ENCODE measurements at places on chromosomes 13 and 19.

GRCh38 chr19:27955485-27956480 lies 1257.2 kb downstream of the UQCRFS1 start:
- DNase-seq: no peak

DNA sequence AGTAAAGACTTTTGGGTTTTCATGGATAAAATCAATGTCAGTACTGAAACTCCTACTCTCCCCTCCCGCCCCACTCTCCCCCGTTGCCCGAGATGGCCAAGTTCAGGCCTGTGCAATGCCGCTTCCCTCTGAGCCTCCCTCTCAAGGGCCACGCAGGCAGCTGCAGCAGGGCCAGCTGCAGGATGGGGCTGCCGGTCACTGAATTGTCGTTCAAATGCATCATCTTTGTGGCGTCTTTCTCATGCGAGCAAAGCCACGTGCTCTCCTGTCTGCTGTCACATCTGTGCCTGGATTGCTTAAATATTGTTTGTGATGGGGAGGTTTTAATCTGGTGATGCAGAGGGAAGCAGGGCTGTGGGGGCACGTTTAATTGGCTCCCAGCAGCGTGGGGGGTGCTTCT lies 26.6 kb downstream of the SHISA2 start:
- no peak for DNase-seq

GRCh38 chr13:107900775-107901174 lies 314.6 kb downstream of the LIG4 start:
- peak; percentile 60 for DNase-seq

DNA sequence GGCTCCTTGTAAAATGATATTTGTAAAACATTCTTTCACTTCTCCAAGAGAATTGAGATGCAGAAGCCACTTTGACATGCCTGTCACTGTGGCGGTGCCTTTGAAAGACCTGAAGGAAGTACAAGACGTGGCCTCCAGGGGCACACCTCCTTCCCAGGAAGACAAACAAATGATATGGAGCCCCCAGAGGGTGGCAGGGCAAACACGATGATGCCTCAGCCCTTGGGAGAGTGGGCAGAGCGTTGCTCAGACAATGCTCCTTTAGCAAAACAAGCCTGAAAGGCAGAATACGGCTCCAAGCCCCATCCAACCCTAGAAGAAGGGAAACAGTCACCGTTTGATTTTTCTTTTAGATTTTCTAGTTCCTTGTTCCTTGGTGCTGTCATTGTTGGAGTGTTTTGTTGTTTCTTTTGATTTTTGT lies 9.2 kb upstream of the ATP12A start:
- DNase-seq: no peak

DNA sequence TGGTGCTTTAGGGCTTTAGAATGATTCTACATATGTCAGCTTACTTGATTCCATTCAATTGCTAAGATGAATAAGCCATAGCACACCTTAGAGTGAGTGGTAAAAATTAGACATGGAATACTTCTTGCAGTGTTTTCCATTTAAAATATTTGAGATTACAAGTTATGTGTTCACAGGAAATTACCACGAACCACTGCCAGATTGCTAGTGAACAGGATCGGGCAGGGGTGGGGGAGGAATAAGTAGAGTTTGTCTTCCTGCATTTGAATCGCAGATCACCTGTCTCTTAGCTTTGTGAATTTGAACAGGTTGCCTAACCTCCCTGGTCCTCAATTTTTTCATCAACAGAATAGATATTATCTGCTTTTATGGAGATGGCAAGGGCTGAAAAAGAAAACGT lies 124.6 kb downstream of the GGACT start:
- peak; percentile 6 for DNase-seq

DNA sequence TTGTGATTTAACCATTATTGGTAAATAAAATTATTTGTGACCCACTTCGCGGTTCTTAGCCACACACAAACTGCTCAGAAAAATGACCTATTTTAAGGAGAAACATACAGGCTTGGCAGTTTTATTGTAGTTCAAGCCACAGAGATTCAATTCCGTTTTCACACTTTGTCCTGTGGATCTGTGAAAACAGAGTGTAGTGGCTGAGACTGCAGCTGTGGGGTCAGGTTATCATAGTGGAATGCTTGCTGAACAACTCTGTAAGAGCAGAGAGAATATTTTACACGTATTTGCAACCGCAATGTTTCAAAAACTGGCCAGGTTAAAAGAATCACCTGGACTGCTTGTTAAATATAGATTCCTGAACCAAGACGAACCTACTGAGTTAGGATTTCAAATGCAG lies 292.5 kb downstream of the GPC5 start:
- DNase-seq: no peak

DNA sequence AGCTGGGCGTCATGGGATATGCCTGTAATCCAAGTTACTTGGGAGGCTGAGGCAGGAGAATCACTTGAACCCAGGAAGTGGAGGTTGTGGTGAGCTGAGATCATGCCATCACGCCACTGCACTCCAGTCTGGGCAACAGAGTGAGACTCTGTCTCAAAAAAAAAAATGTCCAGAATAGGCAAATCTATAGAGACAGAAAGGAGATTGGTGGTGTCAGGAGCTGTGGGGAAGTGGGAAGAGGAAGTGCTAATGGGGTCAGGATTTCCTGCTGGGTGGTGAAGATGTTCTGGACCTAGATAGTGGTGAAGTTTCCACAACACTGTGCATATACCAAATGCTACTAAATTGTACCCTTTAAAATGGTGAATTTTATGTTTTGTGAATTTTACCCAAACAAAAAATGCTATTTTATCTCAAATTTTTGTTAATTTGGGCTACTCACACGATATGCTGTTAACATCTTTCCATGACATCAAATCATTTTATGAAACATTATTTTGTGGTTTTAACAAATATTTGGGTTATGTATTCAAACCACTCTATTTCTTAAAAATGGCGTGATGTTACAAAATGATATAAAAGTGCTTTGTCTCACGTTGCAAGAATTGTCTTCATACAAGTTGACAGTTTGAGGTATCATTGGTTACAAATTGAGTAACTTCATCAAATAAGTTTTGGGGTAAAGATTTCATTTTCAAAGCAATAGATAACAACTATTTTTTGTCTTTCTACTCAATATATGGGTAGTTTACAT lies 7.4 kb upstream of the CYP4F3 start:
- DNase-seq: no peak

- no peak for DNase-seq
Observed at GRCh38 chr19:23437901-23438300, 42.6 kb upstream of the ZNF91 start.

GRCh38 chr13:80171096-80171495 lies 169.8 kb downstream of the SPRY2 start:
- no peak for DNase-seq

- DNase-seq: no peak
Observed at GRCh38 chr13:25602176-25602575, 230.4 kb downstream of the ATP8A2 start.

DNA sequence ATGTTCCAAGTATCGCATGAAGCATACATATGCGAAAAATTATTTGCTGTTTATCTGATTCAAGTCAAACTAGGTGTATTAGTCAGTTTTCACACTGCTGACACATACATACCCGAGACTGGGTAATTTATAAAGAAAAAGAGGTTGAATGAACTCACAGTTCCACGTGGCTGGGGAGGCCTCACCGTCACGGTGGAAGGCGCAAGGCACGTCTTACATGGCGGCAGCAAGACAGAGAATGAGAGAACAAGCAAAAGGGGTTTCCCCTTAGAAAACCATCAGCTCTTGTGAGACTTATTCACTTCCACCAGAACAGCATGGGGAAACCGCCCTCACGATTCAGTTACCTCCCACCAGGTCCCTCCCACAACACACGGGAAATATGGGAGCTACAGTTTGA lies 13.0 kb upstream of the PROZ start:
- DNase-seq: no peak

GRCh38 chr13:59437544-59438301 lies 726.0 kb downstream of the DIAPH3 start:
- no peak for DNase-seq

- DNase-seq: peak; percentile 60
Observed at GRCh38 chr13:33927315-33927714, 109.4 kb downstream of the RFC3 start.

GRCh38 chr19:46776927-46777911 lies 11.2 kb downstream of the SLC1A5 start:
- DNase-seq: no peak

- no peak for DNase-seq
Observed at GRCh38 chr19:43489310-43489709, 15.2 kb downstream of the PHLDB3 start.

GRCh38 chr19:3979289-3979673 lies 6.0 kb downstream of the EEF2 start:
- DNase-seq: no peak

- peak; percentile 42 for DNase-seq
Observed at GRCh38 chr13:43303033-43303729, 279.8 kb downstream of the DNAJC15 start.

GRCh38 chr19:5803752-5804515 lies 933 bp upstream of the NRTN start:
- DNase-seq: peak; percentile 47

DNA sequence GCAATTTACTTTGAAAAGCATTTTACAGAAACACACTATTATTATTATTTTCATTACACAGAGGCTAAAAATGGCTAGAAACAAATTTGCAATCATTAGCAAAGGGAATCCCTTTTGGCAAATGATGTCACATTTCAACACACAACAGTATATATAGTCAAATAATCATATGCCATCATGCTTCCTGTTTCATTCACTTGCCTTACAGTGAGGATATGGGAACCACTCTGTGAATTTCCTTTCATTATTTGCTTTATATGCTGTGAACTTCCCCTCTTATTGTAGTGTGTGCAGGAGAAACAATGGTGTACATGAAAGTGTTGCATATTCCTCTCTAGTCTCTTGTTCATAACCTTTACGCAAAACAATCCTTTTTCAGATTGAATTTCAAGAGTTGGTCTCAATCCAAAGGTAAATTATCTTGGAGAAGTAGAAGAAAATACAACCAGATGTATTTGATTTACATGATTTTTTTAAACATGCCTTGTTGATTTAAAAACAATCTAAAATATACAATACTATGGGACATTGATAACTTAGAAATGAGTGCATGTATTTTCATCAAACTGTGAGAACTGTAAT lies 657.3 kb downstream of the EFNB2 start:
- DNase-seq: no peak

DNA sequence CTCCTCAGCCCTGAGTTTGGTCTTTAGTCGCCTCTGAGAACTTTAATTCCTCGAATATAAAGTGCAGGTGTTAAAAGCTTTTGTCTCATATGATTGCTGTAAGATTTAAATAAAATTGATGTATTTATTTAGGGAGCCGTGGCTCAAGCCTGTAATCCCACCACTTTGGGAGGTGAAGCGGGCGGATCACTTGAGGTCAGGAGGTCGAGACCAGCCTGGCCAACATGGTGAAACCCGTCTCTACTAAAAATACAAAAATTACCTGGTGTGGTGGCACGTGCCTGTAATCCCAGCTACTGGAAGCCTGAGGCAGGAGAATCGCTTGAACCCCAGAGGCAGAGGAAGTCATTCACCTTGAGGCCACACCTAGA lies 559 bp upstream of the SLC1A5 start:
- no peak for DNase-seq

DNA sequence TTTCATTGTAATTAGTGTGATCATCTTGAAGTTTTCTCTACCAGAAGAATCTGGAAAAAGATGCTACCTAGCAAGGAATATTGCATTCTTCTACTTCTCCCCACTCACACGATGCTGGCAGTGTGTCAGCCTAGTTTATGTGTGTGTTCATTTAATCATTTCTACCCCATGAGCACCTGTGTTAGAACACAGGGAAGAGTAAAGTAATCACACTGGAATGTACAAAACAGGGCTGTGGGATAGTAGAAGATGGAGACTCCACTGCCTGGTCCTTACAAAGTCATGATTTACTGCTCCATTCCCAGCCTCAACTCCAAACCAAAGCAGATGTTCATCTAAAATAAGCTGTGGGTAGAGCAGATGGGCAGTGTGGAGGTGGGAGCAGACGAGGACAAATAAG lies 47.7 kb upstream of the RGCC start:
- no peak for DNase-seq
